A549 (cell line): ENCODE measurements at places on chromosomes 5 and 9. TPM values are rescaled to one million over a fixed set of nuclear protein-coding genes. Genes with fewer than 3 reads are reported as not detected.

DNA sequence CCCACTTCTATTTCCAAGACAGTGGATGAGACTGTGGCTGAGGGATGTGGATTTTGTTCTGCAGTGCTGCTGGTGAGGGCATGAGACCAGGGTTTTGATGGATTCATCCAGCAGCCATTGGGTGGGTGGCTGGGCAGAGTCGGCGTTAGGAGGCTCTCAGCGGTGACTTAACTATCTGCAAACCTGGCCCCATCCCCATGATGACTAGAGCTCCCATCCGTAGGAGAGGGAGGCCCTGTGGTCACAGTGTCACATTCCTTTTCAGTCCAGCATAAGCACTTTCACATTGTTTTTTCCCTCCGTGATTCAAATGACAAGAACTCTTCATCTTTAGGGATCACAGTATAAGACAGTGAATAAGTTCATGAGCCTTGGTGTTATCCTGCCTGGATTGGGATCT, 60.4 kb upstream of the SPRY4 start:
- no peak for DNase-seq

DNA sequence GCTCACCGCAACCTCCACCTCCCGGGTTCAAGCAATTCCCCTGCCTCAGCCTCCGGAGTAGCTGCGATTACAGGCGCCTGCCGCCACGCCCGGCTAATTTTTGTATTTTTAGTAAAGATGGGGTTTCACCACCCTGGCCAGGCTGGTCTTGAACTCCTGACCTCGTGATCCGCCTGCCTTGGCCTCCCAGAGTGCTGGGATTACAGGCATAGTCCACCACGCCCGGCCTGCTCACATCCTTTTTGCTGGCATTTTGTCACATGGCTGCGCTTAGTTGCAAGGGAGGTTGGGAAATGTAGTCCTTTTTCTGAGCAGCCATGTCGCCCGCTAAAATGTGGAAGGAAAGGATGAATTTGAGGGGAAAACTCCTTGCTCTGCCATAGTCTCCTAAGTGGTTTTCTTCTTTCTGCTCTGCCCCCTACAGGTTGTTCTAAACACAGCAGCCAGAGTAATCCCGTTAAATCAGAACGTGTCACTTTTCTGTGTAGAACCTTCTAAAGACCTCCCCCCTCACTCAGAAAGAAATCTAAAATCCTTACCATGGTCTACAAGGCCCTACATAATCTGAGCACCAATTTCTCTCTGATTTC, 57.8 kb upstream of the HSPA9 start:
- peak; percentile 96 for DNase-seq

- DNase-seq, result no peak
Observed at GRCh38 chr5:95424016-95424415, 32.9 kb downstream of the FAM81B start.

- no peak for DNase-seq
Observed at GRCh38 chr5:110836851-110837250, 98.0 kb downstream of the SLC25A46 start.

The INSL4 gene
- polyA plus RNA-seq, result 8.6 to 12.1 TPM (median 11.5 TPM) in 3 replicates

The PROP1 gene
- not detected in 3 replicates for polyA plus RNA-seq

The KCNV2 gene
- not detected in 3 replicates for polyA plus RNA-seq

The PCSK1 gene
- 0.14 to 0.18 TPM (median 0.16 TPM) in 3 replicates for polyA plus RNA-seq

The SLC36A2 gene
- not detected in 3 replicates for polyA plus RNA-seq
